ENCODE measurements at places on chromosomes 12 and 14.

DNA sequence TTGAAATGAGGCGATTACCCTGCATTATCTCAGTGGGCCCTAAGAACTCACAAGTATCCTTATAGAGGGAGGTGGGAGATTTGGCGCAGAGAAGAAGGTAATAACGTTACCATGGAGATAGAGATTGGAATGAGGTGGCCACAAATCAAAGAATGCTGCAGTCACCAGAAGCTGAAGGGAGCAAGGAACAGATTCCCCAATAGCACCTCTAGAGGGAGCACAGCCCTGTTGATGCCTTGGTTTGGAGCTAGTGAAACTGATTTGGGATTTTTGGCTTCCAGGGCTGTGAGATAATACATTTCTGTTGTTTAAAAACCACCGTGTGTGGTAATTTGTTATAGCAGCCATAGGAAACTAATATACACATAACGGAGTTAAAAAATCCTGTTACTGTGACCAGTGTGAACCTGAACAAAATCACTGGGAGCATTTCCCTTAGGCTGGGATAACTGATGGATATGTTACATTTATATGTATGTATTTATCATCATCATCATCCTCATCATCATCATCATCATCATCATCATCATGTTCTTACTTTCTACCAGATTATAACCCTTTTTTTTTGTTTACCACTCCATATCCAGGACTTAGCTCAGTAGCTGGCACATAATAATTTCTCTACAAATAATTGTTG, 100.3 kb downstream of the LIN7A start:
- peak; percentile 19 for DNase-seq

GRCh38 chr12:58268069-58268468, 326.7 kb downstream of the ATP23 start:
- DNase-seq, result no peak

DNA sequence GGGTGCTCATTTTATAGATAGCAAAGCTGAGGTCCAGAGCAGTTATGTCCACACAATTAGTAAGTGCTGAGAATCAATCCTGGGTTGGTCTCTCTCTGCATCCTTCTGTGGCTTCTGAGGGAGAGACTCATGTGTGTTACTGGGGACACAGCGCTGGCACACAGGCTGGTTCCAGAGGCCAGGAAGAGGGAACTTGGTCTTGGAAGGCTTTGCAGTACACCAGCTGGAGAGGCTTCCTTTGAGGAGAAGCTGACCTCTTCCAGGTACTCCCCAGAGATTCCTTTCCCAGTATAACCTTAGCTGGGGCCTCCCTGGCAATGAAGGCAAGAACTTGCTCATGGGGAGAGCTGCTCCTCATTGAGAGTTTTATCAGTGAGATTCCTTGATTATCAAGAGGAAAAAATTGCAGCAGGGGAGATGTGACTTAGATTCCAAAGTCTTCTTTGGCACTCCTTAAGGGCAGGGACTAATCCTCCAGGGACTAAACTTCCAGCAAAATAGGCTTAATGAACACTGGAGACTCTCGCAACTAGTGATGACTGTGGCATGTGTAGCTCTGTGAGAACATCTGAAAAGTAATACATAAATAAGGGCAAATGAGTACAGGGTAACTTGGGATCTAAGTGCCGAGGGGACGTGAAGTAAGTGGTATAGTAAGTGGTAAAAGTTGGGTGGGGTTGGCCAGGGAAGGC, 13.9 kb upstream of the KRT80 start:
- no peak for DNase-seq

DNA sequence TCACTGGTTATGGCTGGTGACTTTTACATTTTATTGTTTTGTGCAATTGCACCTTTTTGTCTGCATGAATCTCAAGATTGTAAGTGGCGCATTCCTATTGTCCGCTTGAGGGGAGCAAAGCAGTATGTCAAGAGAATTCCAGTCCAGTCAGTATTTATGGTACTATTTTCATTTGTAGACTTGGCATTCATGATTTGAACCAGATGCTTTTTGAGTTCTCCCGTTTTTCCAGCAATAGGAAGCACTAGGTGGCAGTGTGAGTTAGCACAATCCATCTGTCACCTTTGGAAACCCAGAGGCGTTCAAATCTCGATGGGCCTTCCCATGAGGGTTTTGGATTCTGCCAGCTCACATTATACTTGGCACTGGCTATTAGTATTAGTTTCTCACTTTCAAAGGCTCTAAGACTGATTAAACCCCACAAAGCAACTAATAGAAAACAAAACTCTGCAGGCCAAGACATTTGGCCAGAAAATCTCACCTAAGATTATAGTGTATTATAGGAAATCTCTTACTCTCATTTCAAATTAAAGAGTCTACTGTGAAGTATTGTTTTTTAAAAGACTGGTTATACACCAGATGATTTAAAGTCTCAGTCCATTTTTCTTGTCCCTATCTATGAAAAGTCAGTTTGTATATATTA, 2.2 kb downstream of the DACT1 start:
- peak; percentile 66 for DNase-seq

DNA sequence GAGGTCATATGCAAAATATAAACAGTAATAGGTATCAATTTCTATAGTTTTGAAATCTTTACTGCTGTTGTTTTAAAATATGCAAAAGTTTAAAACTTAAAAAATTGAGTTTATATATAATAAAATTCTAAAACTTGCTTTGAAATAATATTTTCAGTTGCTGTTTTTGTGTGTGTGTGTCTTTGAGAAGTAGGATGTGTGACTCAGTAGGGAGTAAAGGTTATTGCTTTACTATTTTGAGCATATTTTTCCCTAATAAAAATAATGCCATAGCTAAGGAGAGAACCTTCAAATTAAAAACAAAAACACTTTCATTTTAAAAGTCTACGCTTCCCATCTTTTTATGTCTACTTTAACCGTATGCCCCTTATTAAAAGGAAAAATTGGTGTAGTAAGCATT, 238.1 kb downstream of the FBXL14 start:
- DNase-seq, result no peak

GRCh38 chr12:13875744-13876143, 105.7 kb downstream of the GRIN2B start:
- DNase-seq, result no peak

DNA sequence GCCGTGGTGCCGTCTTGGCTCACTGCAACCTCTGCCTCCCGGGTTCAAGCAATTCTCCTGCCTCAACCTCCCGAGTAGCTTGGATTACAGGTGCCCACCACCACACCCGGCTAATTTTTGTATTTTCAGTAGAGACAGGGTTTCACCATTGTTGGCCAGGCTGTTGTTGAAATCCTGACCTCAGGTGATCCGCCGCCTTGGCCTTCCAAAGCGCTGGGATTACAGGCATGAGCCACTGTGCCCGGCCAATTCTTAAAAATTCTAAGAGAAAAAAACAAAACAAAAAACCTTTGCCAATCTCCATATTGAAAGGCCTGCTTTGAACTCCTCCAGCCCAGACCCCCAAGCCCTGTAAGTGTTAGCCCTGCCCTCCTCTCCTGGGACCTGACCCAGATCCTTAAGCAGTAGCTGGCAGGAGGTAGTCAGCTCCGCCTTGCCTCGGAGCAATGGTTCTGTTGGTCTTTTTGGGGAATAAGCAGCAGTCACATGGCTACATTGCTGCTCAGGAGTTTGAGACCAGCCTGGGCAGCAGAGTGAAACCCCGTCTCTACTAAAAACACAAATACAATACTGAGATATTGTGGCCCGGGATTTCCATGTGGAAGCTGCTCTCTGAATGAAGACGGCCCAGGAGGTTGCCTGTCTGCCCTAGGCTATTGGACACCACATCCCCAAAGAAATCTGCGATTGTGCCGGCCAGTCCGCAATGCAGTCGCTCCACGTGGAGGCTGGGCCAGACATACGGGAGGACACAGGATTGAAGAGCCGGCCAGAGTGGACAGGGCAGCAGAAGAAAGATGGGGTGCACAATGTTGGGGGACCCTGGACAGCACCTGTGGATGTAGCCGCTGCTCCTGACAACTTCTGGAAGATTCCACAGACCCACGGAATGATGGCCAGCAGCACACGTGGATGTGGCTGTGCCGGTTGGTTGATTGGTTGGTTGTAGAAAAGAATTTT, 28.8 kb upstream of the BEGAIN start:
- DNase-seq, result no peak

DNA sequence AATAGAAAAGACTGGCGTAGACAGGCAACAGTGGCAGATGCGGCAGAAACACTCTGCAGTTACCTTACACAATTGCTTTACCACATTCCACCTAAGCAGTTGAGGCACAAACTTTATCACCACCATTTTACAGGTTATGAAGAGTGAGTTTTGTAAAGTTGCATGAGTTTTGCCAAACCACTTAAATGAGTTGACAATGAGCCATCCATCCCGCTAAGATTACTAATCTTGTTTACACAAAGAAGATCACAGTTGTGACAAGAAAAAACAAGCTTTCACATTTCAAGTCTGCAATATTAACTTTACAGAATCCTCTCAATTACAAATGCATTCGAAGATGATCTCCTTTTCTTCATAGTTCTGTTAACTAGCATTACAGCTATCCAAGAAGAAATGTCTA, 1.8 kb downstream of the TMCC3 start:
- DNase-seq, result no peak

GRCh38 chr12:105384220-105384619, 53.7 kb downstream of the C12orf75 start:
- no peak for DNase-seq

DNA sequence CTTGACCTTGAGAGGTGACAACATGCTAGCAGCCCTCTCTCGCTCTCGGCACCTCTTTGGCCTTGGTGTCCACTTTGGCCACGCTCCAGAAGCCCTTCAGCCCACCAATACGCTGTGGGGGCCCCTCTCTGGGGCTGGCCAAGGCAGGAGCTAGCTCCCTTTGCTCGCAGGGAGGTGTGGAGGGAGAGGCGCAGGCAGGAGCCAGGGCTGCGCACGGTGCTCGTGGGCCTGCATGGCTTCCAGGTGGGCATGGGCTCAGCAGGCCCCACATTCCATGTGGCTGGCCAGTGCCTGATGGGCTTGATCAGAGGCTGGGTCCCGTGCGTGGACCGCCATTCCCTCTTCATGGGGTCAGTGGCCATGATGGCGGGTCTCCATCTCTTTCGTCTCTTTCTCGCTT, 1237.0 kb upstream of the USP15 start:
- DNase-seq, result no peak

GRCh38 chr14:58821421-58821820, 183.7 kb downstream of the DACT1 start:
- DNase-seq, result no peak

GRCh38 chr12:44874981-44875416, 1.1 kb downstream of the NELL2 start:
- DNase-seq, result no peak
